ENCODE measurements at places on chromosomes 16 and 17. TPM values are rescaled to one million over a fixed set of nuclear protein-coding genes. Genes with fewer than 3 reads are reported as not detected.
A peak's percentile ranks its signal among the peaks of the same experiment; 100 is the strongest.

GRCh38 chr16:24966031-24966430 is 49.1 kb downstream of the ARHGAP17 start:
- H3K36me3 ChIP-seq, result peaks cover 83% of the 10 kb centered on the region
- H3K4me3 ChIP-seq, result no peak overlapping the region
- 0 out of 2 replicates have a peak, but pooled peaks cover 1% of the 10 kb centered on the region for H3K27me3 ChIP-seq
- DNase-seq, result no peak
- H3K4me1 ChIP-seq, result peaks cover 10% of the 10 kb centered on the region

- H3K4me3 ChIP-seq, result no peak overlapping the region
- H3K27me3 ChIP-seq, result no peaks in the 10 kb centered on the region
- peaks cover 27% of the 10 kb centered on the region for H3K36me3 ChIP-seq
- no peak overlapping the region for H3K27ac ChIP-seq
- peaks cover 49% of the 10 kb centered on the region for H3K4me1 ChIP-seq
- peak; percentile 39 for DNase-seq
Measured at GRCh38 chr17:1783834-1784611, 22.2 kb downstream of the SERPINF1 start.

DNA sequence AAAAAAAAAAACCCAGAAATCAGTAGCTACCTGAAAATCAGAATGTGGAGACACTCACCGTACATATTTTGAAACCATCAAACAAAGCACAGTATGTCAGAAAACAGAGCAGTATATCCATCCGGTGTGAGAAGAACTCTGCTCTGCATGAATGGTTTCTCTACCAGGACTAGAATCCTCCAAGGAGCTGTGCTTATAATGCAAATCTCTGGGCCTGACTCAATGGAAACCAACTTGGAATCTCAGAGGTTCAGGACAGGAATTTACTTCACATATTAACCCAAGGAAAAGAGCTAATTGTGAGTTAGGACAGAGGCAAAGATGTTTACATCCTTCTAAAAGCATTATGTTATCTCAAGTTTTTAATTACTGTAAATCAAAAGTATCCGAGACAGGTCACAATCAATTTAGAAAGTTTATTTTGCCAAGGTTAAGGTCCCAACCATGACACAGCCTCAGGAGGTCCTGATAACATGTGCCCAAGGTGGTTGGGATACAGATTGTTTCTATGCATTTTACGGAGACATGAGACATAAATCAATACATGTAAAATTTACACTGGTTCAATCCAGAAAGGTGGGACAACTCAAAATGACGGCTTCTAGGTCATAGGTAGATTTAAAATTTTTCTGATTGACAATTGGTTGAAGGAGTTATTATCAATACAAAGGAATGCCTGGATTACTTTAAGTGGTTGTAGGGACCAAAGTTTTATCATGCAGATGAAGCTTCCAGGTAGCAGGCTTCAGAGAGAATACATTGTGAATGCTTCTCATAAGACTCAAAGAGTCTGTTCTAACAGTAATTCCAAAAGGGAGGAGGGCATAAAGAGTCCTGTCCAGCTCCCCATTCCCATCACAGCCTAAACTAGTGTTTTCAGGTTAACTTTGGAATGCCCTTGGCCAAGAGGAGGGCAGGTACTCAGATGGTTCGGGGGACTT is 164.1 kb downstream of the CDH8 start:
- H3K27ac ChIP-seq, result no peak overlapping the region
- no peaks in the 10 kb centered on the region for H3K4me1 ChIP-seq
- H3K27me3 ChIP-seq, result no peaks in the 10 kb centered on the region
- DNase-seq, result no peak
- no peaks in the 10 kb centered on the region for H3K36me3 ChIP-seq

- peak within 1 kb of the TSS; percentile 98 for H3K27ac ChIP-seq
- H3K4me3 ChIP-seq, result peak within 1 kb of the TSS; percentile 99
- DNase-seq, result peak; percentile 61
- H3K36me3 ChIP-seq, result peaks cover 35% of the 10 kb centered on the region
- H3K27me3 ChIP-seq, result peaks cover 35% of the 10 kb centered on the region
Measured at GRCh38 chr16:3020247-3020603, at the start of gene TNFRSF12A. TSS of gene TNFRSF12A (plus strand) at chr16:3020368. CDS start at chr16:3020398, 30 bp downstream.

- peak overlapping the region; percentile 75 for H3K27ac ChIP-seq
- H3K27me3 ChIP-seq, result no peaks in the 10 kb centered on the region
- DNase-seq, result no peak
- peaks cover 31% of the 10 kb centered on the region for H3K36me3 ChIP-seq
- peak overlapping the region; percentile 88 for H3K4me3 ChIP-seq
Measured at GRCh38 chr17:40122999-40123810, 1.4 kb downstream of the MSL1 start.

GRCh38 chr17:57337390-57337789 is 81.1 kb downstream of the MSI2 start:
- no peaks in the 10 kb centered on the region for H3K4me1 ChIP-seq
- no peak overlapping the region for H3K27ac ChIP-seq
- no peak for DNase-seq
- H3K27me3 ChIP-seq, result peaks cover 4% of the 10 kb centered on the region
- H3K4me3 ChIP-seq, result no peak overlapping the region

GRCh38 chr16:86466696-86467406 is 43.5 kb upstream of the FOXF1 start:
- no peak for DNase-seq
- no peaks in the 10 kb centered on the region for H3K4me1 ChIP-seq
- H3K4me3 ChIP-seq, result no peak overlapping the region
- H3K36me3 ChIP-seq, result peaks cover 7% of the 10 kb centered on the region
- H3K27ac ChIP-seq, result no peak overlapping the region
- peaks cover 27% of the 10 kb centered on the region for H3K27me3 ChIP-seq

GRCh38 chr16:72313903-72314302 is 141.9 kb upstream of the PMFBP1 start:
- DNase-seq, result no peak
- H3K27me3 ChIP-seq, result no peaks in the 10 kb centered on the region
- H3K27ac ChIP-seq, result no peak overlapping the region
- no peak overlapping the region for H3K4me3 ChIP-seq

- peaks cover 5% of the 10 kb centered on the region for H3K4me1 ChIP-seq
- peak; percentile 34 for DNase-seq
- no peak overlapping the region for H3K27ac ChIP-seq
- peaks cover 3% of the 10 kb centered on the region for H3K27me3 ChIP-seq
- no peaks in the 10 kb centered on the region for H3K36me3 ChIP-seq
Measured at GRCh38 chr16:28326881-28327610, 34.7 kb downstream of the SBK1 start.

DNAAF8 gene
- 2.6 TPM for total RNA-seq

TSR1 gene
- total RNA-seq, result 43.2 TPM

CCL4L2 gene
- total RNA-seq, result not detected

KRT39 gene
- not detected for total RNA-seq

CCL23 gene
- total RNA-seq, result not detected

OR4D1 gene
- total RNA-seq, result not detected

All from HFFc6 (cell line).